Heart right ventricle (tissue), 16 donors: ENCODE measurements at places on chromosomes 3 and 15. TPM values are rescaled to one million over a fixed set of nuclear protein-coding genes. Genes with fewer than 3 reads are reported as not detected.

The HESX1 gene
- polyA plus RNA-seq: 1.5 TPM

The TAGLN3 gene
- 0.10 TPM for polyA plus RNA-seq

The NRROS gene
- polyA plus RNA-seq: 2.5 TPM

The OXTR gene
- polyA plus RNA-seq: 0.37 TPM

The GOLGA8G gene
- polyA plus RNA-seq: not detected

The OIP5 gene
- polyA plus RNA-seq: 0.33 TPM

The SCG5 gene
- polyA plus RNA-seq: not detected

The CMTM8 gene
- 8.3 TPM for polyA plus RNA-seq

The MYL3 gene
- 8,578 TPM for polyA plus RNA-seq

The INSYN1 gene
- polyA plus RNA-seq: 134 TPM

The GOLGA8S gene
- polyA plus RNA-seq: 0.66 TPM

The ALDH1A2 gene
- polyA plus RNA-seq: 3.3 TPM
